ENCODE measurements at places on chromosomes 16 and 17.

DNA sequence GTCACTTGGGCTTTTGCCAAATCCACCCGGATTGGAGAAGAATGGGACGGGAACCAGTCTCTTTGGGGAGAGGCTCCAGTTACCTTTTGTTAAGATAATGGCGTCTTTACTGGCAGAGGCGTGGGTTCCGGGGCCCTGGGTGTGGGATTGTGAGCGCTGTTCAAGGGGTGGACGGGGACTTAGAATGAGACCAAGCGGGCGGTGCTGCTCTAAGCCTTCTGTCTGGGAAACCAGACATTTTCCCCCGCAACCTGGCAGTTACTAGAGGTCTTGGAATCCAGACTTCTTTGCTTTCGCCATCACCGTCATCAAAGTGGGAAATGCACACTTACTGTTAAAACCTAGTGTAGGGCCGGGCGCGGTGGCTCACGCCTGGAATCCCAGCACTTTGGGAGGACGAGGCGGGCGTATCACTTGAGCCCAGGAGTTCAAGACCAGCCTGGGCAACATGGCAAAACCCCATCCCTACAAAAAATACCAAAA lies 706 bp downstream of the TEN1 start:
- no peak for DNase-seq

DNA sequence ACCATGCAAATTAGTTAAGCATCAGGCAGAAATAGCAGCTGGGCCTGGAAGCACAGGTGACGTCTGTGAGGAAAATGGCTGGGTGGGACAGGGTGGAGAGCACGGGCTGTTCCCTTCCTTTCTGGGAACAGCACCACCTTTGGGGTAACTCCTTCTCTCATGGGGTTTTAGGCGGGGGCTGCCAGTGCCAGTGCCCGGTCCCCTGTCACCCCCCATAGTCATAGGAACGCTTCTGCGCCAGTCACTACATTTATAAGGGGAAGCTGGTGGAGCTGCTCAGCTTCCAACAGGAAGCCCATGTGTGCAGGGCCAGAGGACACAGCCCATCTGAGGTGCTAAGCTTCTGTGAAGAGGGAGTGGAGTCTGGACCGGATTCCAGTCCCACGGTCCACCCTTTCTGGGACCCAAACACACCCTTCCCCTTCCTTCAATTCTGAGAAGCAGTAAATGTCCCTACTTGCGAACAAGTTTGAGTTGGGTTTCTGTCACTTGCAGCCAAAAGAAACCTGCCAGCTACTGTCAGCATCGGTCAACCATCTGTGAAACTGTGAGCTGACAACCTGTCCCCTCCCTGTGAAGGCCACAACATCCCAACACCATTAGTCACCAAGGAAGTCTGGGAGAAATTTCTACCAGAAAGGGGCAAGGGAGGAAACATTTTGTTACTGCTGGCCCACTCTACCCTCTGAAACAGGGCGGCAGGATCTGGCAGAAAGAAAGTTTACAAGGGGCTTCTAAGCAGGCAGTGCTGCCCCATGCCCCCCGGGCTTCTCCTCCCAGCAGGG lies 86.0 kb upstream of the AMZ2 start:
- DNase-seq, result no peak

- DNase-seq, result peak; percentile 75
Observed at GRCh38 chr16:84718-85406, 6.8 kb downstream of the MPG start.

DNA sequence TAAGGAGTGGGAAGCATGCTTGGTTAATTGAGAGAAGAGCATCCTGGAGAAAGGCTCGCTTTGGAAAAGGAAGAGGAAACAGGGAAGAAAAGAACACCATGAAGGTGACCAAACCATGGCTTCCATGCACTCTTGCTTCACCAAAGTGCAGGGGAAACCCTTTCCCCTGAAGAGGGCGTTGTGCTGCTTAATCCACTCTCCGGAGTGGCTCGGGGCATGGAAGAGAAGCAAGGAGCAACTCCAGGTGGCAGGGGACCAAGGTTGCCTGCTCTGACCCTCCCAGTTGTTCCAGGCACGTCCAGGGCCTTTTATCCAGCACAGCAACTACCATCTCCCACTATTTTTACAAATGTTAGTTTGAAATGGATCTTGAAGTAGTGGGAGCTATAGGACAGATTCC lies 108.1 kb downstream of the STX8 start:
- DNase-seq, result no peak

- no peak for DNase-seq
Observed at GRCh38 chr16:28923231-28923587, 1.8 kb downstream of the RABEP2 start.

DNA sequence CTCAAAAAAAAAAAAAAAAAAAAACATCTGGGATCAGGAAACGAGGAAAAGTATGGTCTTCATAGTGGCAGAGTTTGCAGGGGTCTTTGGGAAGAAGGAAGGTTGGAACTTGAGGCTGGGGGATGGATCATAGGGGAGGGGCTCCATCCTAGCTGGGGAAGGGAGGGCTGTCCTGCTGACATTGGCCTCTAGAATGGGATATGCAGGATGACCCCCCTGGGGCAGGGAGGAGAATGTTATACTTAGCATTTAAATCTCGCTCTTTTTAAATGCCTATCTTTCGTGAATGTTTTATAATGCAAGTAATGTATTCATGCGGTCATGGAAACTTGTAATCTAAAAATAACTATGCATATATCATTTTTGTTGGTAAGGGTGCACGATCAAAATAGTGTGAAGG lies 33.2 kb downstream of the TMEM235 start:
- DNase-seq, result no peak

DNA sequence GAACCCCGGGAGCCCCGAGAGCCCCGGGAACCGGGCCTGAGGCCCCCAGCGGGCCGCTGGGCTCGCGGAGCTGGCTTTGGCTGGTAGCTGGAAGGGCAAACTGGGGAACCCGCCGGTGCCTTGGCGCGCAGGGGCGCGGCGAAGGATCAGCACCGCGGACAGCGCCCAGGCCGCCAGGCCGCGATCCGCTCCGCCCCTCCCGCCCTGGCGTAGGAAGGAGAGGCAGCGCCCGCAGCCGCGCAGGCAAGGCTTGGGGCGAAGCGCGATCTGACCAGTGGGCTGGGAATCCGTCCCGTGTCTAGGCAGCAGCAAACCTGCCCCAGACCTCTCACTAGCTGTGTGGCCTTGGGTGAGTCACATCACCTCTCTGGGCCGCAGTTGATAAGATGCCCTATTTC lies 331 bp upstream of the CCDC92B start:
- DNase-seq, result peak; percentile 38

DNA sequence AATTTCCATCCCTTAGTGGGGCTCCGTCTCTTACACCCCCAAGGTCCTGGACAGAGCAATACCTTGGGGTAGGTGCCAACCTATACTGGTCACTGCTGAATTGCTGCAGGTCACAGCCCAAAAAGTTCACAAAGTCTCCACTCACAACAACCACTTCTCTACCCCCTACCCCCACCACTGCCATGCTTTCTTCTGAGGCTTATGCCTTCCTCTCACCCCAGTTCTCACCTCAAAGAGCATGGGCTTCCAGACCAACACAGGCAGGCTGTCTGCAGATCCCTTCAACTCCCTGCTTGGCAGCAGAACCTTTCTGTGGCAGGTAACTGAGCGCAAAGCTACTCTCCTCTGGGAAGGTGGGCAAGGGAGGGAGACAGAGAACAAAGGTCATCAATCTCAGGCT lies 35.5 kb downstream of the C16orf78 start:
- DNase-seq, result no peak

- no peak for DNase-seq
Observed at GRCh38 chr17:74642556-74642955, 19.0 kb upstream of the CD300E start.

DNA sequence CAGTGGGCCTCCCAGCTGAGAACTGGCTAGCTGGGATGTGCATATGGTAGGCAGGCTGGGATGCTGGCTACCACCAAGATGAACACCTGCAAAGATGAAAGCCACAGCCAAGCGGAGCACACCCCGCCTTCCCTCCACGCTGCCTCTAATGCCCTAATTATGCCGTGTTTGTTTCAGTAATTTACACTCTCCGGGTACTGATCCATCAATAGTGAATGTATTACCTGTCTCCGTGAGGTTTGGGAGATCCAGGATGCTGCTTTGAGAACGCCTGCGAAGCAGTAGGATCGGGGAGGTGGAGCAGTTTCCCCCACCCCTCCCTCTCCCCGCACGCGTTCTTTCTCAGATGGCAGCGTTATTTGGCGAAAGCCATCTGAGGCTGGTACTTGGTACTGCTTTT lies 28.9 kb upstream of the GSE1 start:
- DNase-seq, result no peak

DNA sequence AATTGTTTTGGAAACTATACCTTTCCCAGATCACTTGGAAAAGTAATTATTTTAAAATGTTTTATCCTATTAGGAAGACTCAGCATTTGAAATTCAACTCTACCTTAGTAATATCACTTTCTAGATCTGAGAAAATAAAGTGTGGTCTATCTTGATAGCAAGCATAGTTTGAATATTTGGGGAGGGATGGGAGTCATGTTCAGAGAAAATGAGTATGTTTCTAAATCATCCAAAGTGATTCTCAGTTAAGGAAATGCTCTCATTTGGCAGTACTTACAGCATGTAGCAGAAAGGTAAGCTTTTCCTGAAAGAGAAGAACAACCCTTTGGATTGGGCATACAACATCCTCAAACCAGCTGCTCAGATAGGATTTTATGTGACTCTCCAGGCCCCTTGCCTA lies 6.9 kb downstream of the C17orf75 start:
- no peak for DNase-seq

GRCh38 chr16:64659866-64660265 lies 462.0 kb downstream of the CDH11 start:
- no peak for DNase-seq

DNA sequence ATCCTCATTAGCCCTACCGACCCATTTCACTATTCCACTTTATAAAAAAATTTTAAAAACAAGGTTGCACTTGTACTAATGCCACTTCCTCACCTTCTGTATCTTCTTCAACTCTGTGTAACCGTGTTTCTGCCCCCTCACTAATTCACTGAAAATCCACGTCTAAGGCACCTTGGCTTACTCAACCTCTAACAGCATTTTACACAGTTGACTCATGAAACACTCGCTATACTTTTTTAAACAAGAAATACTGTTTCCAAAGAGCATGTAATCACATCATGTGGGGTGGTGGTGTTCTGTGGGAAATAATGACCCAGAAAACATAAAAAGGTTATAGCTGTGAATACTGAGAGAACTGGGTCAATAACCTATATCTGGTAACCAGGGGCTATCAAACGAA lies 79.9 kb downstream of the NCOR1 start:
- no peak for DNase-seq

- DNase-seq, result no peak
Observed at GRCh38 chr17:29607557-29608195, 14.7 kb downstream of the ANKRD13B start.

- no peak for DNase-seq
Observed at GRCh38 chr16:48590476-48590875, 19.5 kb downstream of the N4BP1 start.

DNA sequence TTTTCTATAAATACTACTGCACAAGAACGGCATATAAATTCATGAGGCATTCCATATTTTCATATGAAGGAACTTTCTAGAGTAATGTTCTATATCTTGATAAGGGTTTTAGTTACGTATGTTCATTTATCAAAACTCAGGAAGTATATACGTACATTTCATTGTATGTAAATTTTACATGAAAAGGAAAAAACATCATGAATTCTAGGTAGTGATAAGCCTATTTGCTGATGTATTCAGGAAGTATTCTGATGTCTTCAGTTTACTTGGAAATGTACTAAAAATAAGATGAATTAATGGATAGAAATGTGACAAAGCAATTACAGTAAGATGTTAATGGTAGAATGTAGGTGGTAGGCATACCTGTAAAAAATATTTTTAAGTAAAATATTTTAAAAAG lies 4.7 kb downstream of the DGKE start:
- DNase-seq, result no peak

DNA sequence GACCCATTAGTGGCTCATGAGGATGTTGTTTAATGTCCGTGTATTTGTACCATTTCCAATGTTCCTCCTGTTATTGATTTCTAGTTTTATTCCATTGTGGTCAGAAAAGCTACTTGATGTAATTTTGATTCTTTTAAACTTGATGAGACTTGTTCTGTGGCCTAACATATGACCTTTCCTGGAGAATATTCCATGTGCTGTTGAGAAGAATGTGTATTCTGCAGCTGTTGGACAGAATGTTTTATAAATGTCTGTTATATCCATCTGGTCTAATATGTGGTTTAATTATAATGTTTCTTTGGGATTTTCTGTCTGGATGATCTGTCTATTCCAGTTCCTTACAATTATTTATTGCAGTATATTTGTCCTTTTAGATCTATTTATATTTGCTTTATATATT lies 2.9 kb upstream of the ABCA10 start:
- no peak for DNase-seq

- DNase-seq, result no peak
Observed at GRCh38 chr17:35170968-35171771, 23.0 kb downstream of the SLC35G3 start.

DNA sequence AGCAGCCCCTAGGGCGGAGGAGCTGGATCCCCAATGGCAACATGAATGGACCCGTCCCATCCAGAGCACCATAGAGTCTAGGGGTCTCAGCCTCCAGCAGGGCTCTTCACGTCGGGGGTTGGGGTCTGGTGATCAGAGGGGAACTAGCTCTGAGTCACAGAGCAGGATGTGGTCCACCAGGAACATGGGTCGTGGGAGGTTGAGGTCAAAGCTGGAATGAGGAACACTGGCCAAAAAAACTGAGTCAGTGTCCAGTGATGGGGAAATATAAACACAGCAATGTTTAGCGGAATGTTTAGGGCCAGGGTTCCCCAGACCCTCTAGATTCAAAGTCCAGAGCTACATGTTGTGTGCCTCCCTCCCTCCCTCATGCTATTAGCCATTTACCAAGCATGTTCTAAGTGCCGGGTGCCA lies 79.1 kb upstream of the C16orf82 start:
- no peak for DNase-seq

GRCh38 chr17:77708049-77708448 lies 250.5 kb upstream of the TNRC6C start:
- DNase-seq, result no peak

DNA sequence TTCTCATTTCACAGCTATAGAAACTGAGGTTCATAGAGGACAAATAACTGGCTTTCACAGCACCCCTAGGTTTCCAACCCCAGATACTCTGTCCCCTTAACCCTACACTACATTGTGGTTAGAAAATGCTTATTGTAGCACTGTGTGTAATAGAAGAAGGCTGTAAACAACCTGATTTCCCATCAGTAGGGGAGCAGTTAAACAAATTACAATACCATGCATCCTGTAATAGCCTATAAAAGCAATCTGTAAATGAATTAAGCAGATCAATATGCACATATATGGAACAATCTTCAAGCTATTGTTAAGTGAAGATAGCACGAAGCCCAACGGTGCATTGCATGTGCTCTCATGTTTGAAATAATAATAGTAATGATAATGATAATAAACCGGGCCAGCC lies 39.2 kb upstream of the XPO6 start:
- no peak for DNase-seq

All from DMS79 (cell line).